ENCODE measurements at places on chromosomes 7 and 10.

DNA sequence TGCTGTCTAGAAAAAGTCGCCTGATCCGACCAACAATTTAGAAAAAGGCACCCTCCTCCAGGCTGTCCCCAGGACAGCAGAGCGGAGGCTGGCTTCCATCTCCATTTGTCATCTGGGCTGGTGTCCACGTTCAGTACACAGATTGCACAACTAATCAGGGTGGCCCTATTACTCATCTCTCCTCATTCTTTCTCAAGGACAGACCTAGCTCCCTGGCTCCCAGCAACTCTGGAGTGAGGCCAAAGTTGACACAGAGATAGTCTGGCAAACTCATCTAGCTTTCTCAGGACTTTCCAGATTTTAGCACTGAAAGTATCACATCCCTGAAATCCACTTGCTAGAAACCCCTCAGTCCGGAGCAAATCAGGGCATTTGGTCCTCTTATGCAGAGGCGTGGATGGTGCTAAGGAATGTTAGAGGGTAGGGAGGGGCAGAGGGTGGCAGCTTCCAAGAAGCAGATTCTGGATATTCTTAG is 75.1 kb downstream of the DNAH11 start:
- no peak for DNase-seq

GRCh38 chr7:107213193-107213788 is 44.5 kb downstream of the HBP1 start:
- no peak for DNase-seq

GRCh38 chr7:155928583-155928982 is 116.3 kb upstream of the SHH start:
- no peak for DNase-seq

DNA sequence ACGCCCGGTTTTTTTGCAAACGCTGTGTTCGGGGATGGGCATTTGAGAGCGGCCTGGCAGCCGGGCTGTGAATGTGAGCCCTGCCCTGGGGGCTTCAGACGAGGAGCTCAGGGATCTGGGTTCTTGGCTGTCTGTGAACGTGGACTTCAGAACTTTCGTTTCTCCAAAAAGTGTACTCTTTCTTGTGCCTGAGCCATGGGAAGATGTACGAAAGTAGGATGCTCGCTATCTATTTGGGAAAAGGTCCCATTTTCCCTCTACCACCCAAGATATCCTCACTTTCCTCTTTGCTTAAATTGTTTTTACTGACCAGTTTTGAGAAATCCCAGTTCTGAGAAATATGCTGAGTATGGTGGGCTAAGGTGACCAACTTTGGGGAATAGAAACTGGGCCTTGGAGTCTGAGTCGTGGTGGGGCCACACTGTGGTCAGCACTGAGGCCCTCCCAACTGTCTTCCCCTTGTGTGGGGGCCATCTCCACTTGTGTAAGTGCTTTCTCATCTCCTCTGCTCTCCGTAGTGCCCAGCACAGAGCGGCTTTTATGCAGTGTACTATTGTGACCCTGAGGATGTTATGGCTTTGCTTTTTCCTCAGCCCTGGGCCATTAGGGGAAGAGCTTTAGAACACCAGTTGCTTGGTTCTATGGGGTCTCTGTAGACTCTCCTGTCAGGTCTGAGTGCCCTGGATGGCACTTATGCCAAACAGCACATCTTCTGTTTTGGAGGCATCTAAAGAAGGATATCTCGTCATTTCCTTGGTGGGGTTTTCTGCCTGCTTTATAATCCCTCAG is 918 bp downstream of the DBNL start:
- peak; percentile 36 for DNase-seq

- no peak for DNase-seq
Measured at GRCh38 chr10:18561861-18562551, 89.4 kb downstream of the NSUN6 start.

DNA sequence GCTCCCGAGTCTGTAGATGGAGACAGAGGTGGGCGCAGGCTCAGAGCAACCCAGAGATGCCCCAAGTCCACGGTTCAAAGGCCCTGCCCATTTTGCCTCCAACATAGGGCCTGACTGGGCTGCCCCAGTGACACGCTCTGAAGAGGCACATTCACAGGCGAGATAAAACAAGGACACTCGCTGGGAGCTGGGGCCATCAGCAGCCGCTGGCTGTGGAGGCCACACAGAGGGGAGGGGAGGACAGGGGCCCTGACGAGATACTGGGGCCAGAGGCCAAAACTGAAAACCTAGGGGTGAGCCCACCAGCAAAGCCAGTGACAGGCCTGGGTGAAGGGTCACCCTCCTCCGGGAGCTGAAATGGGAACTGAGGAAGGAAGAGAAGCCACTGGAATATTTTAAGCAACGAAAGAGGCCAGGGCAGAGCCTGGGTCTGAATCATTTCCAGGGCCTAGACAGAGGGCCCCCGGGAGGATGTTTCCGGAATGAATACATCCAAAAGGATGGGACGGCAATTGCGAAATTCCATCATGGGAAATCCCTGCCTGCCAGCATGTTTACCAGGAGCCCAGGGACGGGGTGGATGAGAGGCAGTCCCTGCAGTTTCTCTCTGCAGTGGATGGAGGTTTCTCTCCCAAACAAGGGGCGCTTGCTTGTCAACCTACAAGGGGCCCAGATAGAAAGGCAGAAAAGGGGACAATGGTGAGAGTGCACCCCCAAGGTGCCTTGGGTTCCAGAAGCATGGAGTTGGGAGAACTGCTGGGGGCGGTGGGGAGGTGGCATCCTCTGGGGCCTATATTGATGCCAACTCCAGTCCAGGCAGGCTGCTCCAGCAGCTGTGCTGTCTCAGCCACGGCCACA is 29.0 kb upstream of the HSPA12A start:
- no peak for DNase-seq

DNA sequence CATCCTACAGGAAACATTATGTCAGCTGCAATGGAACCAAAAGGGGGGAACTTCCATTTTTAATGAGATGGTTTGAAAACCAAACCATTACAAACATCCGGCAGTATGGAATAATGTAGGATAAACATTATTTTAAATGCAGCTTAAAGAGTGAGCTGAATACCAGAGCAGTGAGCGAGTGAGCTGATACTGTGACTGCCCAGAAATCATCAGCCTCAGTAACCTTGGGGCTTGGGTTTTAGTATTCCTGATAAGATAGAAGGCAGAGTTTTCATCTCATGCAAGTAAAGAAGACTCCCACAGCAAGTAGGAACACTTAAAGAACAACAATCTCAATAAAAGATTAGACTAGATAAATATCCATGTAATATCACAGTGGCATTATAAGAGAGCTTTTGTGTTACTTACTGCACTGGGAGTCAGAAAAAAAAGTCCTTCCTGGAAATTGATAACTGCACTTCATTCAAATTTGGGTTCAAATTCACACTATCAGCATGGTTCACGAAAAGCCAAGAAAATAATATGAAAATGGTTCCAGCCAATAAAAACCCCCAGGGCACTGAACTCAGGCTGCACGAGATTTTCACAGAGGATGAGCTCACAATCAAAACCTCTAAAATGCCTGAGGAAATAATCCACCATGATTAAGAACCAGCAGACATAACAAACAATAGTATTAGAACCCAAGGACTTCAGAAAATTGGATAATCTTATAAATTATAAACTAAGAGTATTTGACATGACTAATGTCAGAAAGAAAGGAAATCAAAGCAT is 115.7 kb downstream of the MTPAP start:
- no peak for DNase-seq

DNA sequence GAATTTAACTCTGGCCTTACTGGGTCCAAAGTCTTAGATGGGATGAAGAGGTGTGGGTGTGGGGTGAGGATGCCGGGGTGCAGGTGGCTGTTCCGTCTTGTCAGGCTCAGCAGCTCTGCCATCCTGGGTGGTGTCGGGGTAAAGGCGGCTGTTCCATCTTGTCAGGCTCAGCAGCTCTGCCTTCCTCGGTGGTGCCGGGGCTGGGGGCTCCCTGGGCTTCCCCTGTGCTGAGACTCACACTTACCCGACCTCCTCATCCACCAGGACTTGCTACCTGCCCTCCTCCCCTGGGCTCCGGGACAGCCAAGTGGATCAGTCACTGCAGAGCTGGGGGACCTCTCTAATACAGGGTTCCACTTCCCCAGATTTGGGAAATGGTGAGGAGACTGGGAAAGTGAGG is 244.3 kb upstream of the SHH start:
- DNase-seq = no peak

- DNase-seq = no peak
Measured at GRCh38 chr10:130924138-130924819, 387.2 kb downstream of the TCERG1L start.

GRCh38 chr7:137871170-137871915 is 24.6 kb upstream of the DGKI start:
- DNase-seq = no peak

- DNase-seq = no peak
Measured at GRCh38 chr10:68133523-68133922, 24.2 kb downstream of the MYPN start.

GRCh38 chr10:100896876-100897461 is 15.8 kb upstream of the SLF2 start:
- no peak for DNase-seq

GRCh38 chr7:134528749-134529148 is 1.4 kb downstream of the AKR1B10 start:
- DNase-seq = no peak

DNA sequence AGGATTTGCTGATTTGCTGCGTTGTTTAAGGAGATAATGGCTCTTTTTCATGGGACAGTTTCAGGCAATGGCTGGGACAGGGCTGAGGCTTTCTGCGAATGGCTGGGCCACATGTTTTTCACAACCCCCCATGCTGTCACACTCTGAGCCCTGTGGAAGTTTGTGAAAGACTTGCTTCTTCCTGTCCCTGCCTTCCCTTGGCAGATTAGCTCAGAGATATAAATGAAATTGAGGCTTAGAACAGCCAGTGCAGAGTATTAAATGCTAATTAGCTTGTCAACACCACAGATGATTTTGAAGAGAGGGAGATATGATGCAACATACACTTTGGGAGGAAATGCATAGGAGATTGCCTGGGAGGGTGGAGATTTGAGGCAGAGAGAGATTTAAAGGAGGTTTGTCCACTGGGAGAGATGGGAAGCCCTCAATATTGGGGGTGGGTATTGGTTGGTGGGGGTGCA is 232.0 kb downstream of the SH2D4B start:
- DNase-seq = no peak

DNA sequence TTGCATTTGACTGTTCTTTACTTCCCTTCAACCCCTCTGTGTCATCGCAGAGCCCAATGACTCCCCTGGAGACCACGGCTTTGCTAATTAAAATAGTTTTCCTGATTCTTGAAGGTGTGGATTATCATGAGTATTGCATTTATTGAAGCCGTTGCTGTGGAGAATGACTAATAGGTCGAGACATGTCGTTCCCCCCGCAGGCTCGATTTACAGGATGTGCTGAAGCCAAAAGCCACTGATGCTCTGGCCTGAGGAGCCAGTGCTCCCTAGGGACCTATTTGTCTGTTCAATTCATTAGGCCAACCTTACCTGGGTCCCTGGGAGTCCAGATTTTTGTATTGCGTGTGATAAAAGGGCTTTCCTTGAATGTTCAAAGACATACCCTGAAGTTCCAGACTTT is 102.3 kb downstream of the NPTX2 start:
- DNase-seq = no peak

DNA sequence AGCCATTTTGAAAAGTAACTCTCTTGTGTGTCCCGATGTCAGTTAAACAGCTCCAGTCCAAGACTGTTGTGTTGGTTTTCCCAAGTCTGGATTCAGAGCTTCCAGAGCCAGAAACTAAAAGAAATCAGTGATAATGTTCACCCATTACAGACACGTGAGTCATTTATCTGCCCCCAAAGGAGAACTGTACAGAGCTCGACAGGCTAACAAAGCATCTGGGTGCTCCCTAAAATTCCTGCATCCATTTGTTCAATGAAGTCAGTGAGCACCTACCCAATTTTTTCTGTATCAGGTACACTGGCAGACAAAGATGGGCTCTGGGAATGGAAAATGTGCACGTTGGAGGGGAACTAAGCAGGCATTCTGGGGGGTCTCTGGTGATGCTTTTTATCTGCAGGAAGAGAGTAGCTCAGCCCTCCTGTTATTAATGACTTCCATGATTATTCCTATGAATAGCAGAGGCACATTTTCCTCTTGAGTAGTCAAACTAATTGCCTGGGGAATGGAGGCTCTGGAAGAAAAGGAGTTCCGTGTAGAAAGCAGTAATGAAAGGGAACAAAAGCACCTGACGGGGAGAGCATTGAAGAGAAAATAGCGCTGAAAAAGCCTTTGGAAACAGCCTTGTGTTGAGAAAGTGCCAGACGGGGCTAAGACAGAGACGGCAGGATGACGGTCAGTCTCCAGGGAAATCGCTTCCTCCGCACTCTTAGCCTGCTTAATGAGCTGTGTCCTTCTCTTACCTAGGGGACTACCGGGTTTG is 75.3 kb downstream of the GAD2 start:
- DNase-seq = no peak

GRCh38 chr10:28302012-28302637 is 739 bp downstream of the MPP7 start:
- DNase-seq = no peak

GRCh38 chr7:82388138-82388537 is 55.4 kb downstream of the CACNA2D1 start:
- DNase-seq = no peak

DNA sequence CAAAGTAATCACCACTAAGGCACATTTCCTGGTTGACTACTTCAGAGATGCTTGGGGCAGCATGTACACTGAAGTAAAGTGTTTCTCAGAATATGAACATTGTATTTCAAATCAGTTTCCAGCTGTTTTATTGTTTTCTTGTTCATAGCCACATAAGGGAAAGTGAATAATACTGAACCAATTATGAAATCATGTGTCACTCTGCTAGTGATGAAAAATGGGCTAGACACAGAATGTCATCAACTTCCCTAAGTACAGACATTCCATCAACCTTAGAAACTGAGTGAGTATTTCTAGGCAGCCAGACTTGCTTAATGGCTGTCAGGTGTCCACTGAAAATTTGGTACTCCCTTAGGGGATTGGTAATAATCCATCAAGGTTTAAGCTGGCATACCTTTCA is 603.5 kb downstream of the ARL4A start:
- no peak for DNase-seq

- peak; percentile 48 for DNase-seq
Measured at GRCh38 chr7:97835296-97836138, 36.7 kb downstream of the ASNS start.

DNA sequence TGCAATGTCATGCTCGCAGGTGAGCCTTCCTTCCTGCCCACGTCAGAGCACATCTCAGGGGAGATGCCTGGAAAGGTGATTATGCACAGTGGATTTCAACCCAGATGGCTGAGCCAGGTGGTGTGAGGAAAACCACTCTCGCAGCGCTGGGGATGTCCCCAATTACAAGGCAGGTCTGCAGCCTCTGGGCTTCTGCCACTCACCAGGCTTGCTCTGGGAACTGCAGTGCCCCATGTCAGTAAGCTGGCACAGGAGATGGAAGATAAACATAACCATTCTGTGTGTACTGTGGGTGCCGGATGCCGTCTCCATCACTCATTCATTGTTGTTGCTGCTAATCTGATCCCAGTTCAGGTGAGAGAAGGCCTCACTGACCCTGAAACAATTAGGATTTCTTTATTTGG is 222.9 kb upstream of the PITRM1 start:
- no peak for DNase-seq

GRCh38 chr10:97659589-97659988 is 19.1 kb downstream of the PI4K2A start:
- DNase-seq = no peak

Data from CD4-positive, alpha-beta T cell treated with Interleukin-1 beta for 1 hour (primary cell).